NCI-H1436 (cell line): ENCODE measurements at places on chromosomes 6 and 20.

DNA sequence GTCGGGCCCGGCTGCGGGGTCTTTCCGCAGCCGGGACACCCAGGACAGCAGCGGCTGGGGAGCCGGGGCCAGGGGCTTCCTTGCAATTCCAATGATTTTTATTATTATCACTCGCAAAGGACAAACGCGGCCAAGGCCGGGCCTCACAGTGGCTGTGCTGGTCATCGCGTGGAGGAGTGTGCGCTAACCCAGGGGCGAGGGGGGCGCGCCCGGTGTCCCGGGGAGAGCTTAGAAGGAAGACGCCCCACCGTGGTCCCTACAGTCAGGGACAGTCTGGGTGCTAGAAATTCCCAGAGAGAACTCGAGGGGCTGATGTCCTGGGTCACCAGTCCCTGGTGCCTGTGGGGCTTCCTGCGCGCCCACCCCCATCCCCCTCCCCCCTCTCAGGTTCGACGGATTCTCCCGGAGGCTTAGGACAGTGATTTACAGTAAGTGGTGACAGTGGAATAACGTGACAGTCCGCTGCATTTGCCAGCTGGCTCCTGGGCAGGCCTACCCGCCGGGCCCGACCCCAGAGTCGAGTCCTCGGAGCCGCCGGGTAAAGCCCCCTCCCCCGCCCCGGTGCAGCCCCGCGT is 9.5 kb downstream of the FOXC1 start:
- DNase-seq, result no peak

DNA sequence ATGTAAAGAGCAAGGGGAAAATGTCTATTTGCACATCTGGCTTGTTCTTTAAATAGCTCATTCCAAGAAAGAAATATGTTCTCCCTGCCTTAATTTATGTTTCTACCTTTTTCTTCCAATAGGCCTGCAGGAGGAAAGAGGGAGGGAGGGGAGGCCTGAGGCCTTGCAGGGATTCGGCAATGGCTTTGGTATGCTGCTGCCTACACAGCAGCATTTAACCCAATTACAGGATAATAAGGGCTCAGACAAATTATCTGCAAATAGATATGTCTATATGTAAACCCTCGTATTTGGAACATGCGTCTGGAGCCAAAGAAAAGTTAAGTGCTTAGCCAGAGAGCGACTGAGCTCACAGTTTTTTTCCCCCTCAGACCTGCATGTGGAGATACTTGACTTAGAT is 277.2 kb downstream of the CDC5L start:
- DNase-seq, result peak; percentile 67

DNA sequence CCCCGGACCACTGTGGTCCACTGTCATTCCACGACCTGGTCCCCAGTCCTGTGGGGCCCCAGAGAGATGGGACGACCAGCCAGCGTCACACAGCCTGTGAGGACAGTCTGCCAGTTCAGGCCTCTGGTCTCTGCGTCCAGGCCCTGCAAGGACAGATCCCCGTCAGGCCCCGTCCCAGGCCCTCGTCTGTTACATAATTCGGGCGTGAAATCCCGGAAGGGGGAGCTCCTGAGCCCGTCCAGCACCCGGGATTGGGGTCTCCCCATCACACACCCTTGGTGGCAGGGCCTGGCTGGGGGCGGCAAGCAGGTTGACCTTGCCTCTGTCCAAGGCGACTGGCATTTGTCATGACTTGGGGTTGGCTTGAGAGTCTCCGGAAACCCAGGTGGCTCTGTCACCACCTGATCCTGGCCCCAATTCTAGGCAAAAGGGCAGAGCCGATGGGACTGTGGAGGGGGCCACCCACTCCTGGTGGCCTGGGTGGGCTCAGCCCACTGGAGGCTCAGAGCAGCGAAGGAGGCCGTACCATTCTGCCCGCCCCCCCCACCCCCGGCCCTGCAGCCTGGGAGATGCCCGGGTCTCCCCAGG is 73.8 kb upstream of the GATA5 start:
- DNase-seq, result no peak

DNA sequence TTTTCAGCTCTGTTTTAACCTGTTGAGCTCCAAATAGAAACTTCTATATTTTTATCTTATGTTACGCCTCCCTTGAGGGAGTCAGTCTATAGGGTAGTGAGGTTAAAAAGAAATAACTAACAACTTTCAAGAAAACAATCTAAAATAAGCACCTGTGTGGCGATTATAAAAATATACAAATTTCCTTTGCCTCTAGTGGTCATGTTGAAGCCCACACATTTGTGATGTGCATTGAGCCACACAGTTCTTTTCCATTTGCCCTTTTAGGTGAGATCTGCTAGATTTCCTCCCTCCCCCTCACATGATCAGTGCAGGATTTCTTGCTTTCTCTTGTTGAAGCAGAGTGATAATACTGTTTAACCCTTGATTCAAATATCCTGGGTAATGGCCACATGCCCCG is 84.2 kb downstream of the MYB start:
- DNase-seq, result no peak

DNA sequence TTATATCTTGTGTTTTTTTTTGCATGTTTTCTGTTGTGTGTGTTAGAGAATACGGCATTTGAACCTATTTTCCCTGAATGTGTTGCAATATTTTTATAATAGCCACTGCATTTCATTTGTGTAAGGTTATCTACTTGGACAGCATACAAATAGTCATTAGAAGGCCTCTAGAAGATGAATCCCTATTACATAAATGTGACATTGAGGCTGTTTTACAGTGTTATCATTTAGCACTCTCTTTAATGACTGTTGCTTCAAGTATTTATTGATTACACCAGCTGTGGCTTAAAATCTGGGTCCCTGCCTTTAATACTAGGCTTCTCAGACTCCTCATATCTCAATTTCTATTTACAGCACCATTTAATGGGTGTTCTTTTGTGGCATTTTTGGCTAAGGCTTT is 465.8 kb downstream of the FRK start:
- DNase-seq, result no peak

- DNase-seq, result no peak
These were observed 60.9 kb upstream of the TULP1 start for GRCh38 chr6:35573495-35574110.

DNA sequence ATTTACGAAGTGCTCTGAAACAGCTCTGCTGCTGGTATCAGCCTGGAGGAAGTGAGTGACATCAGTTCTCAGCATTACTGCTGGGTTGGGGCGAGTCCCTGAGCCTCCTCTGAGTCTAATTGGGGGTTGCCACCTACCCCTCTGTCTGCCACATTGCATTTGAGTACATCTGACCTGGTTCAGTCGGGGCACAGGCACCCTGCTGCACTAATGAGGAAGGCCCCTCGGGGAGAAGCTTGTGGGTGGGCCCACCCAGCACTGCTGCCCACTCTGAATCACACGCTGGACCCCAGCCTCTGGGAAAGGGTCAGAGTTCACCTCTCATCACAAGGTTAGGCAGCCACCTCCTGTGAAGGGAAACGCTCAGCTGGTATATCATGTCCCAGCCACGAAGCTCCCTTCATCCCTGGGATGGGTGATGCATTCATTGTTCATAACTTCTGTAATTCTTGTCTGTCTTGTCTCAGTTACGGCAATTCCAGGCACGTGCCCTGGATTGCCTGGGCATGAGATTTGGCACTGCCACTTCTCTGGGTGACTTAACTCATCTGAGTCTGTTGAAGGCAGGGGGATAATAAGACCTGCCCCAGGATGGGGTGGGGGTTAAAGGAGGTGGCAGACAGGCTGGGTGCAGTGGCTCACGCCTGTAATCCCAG is 13.3 kb downstream of the DNMT3B start:
- no peak for DNase-seq

- DNase-seq, result no peak
These were observed 47.3 kb upstream of the IL20RA start for GRCh38 chr6:137092018-137092417.

DNA sequence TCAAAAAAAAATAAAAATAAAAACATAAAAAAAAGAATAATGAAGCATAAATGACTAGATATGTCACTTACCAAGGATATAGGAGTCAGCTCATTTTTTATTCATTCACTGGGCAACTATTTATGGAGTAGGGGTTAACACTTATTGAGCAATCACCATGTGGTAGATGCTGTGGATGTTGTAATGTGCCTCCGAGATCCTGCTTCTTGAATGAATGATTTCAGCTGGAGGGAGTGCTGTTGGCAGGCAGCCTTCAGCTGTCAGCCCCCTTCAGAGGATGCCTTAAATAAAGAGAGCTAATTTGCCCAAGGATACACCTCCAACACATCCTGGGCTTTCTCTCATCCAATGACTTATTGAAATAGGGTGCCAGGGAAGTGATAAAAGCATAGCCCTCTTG is 229.5 kb upstream of the DTNBP1 start:
- no peak for DNase-seq

DNA sequence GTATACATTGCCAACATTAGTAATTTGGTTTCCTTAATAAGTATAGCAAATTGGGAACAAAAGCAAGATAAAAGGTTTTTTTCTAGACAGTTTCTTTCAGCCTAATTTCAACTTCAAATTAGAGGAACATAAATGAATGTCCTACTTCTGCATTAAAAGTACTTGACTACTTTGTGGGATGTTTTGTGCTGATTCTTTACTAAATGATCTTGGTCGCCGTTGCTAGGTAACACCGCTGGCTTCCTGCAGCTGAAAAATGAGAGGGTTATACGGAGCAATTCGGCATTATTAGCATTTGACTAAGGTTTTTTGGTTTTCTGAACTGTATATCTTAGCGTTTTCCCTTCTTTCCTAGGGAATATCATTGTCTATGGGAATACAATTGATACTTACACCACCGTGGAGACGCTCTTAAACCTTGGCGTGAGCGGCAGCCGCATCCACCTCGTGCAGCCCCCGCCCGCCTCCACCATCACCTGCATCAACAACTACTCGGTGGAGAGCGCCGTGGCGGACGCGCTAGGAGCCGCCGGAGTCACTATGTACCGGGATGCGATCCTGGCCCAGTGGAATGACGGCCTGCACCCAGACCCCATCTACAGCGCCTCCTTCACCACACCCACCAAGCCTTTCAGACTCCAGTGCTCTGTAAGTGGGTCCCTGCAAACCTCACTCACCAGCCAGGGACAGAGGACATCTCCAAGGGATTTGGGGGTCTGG is 90.9 kb upstream of the INSM1 start:
- DNase-seq, result no peak

DNA sequence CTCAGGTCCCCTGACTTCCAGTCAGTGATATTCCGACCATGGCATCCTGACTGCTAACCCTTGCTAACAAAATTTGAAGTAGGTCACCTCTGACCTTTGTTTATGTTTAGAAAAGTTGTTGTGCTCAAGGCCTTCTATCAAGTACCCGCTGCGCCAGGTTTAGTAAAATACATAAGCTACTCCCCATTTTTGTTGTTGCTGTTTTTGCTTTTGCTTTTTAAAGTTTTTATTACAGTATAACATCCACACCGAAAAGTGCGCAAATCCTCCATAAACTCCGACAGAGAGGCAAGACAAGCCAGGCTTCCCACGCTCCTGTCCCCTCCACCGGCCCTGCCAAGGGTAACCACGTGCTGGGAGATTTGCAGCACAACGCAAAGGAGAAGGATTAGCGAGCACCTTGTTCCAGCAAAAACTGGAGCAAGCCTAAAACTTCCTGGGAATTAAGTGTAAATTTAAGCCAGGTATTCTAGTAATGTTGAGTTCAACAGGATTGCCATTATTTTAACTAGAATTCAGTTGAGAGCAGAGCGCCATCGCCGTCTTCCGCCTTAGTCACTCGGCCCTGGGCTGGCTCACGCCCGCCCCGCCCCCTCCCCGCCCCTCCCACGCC is 17.8 kb upstream of the HMGN4 start:
- no peak for DNase-seq

DNA sequence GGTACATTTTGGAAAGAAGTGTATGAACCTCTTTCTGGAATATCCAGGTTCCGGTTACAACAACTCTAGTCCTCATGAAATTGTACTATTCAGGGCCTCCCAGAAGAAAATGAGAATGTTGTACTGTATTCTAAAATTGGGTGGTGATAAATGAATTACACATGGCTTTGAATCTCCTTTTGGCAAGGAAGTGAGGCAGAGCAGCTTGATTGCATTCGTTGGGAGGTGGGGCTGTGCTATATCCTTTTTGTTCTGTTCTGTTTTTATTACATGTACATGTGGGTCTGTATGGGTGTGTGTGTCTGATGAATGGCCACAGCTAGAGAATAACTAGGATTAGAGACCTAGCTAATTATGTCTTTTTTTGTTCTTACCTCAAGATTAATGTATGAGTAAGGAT is 37.8 kb upstream of the SNRPB2 start:
- DNase-seq, result no peak

GRCh38 chr6:11432713-11433450 is 104.7 kb upstream of the TMEM170B start:
- no peak for DNase-seq

DNA sequence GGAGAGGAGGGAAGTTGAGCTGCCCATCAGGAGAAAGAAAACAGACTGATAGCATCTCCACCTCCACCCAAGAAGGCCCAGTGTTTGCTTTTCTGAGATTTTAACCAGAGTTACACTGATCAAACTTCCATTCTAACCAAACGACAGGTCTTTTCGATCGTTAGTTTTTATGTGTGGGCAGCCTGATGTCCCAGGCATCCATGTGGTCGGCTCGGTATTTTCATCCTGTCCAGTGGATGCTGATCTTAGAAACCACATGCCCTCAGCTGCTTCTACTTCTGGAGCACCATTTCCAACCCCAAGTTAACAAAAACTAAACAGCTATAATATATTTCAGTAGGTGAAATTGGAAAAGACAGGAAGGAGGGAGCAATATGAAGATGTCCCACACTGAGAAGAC is 536.8 kb upstream of the JAG1 start:
- DNase-seq, result no peak

DNA sequence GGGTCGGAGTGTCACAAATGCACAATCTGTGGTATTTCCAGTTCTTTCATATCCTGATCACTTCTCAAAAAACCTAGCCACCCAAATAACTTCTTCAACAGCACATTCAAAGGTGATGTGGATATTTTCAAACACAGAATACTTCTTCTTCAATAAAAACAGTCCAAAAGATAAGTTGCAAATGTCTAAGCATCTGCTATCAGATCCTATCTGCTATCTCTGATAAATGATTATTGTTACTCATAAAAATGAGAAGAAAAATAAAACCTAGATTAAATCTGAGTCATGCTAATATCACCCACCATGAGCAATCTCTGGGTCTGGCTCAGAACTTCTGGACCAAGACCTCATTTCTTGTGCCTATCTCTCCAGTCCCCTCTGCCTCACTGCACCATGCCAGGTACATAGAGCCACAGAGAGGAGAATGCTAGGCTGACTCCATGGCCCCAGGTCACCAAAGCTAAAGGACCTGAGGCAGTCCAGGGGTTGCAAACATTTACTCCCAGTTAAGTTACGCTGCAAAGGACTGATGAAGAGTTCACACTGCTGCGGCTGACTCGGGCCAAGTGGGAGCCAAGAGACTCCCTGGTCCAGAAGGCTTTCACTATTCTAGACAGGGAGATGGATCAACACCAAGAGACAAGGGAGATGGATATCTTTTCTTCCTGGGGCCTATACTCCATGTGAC is 101.4 kb downstream of the KIF13A start:
- no peak for DNase-seq

DNA sequence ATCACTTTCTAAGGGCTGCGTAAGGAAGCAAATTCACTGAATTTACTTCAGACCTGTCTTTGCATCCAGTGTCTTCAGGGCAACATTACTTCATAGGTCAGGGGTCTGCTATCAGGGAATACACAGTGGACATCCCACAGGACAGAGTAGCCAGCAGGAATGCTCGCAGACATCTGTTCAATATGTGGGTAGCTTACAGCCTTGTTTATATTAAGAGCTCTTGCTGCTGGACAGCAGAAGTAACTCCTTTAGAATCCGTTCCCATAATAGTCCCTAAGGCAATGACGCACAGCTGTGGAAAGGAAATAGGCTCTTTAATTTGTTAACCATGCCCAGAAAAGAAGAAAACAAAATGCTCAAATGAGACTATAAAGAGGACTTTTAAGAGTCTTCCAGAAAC is 198.7 kb downstream of the MOXD1 start:
- DNase-seq, result no peak
